ENCODE measurements at places on chromosomes 16 and 17.
A peak's percentile ranks its signal among the peaks of the same experiment; 100 is the strongest.

GRCh38 chr17:45843722-45844121, 959 bp upstream of the SPPL2C start:
- DNase-seq, result no peak

- peak; percentile 46 for DNase-seq
Measured at GRCh38 chr17:45261577-45262515, at the start of gene SPATA32. SPATA32 (minus strand) TSS chr17:45262094; CDS start chr17:45262016, 78 bp downstream.

- no peak for DNase-seq
Measured at GRCh38 chr17:290121-290521, 62.5 kb downstream of the RPH3AL start.

DNA sequence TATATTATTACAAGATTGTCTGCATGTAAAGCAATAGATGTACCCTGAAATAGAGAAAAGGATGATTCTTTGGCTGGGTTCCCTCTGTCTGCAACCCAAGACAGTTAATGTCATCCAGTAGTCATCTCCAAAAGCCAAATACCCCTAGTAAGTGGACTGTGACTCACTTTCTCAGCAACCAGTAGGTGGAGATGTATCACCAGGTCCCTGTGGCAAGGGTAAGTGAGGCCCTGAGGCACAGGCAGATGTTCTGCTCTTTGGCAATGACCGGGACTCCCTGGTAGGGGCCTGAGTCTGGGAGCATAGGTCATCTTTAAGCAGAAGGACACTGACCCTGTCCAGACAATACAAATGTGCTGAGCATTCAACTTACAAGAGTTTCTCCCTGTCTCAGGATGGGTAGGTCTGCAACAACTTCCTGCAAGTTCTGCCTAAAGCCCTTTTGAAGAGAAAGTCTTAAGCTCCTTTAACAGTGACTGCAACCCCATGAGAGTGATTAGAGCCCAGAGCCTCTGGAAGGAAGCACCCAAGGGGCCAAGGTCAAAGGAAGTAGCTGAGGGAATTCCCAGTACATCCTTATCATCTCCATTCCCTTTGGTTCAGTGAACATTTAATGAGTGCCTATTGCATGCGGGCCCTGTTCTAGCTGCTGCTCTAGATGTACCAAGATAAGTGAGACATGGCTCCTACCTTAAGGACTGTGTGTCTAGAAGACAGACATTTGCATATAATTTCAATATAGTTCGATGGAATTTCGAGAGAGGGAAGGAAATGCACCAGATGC, 31.9 kb downstream of the PMP22 start:
- DNase-seq, result no peak

- no peak for DNase-seq
Measured at GRCh38 chr16:88982286-88983084, 5.5 kb upstream of the CBFA2T3 start.

- no peak for DNase-seq
Measured at GRCh38 chr17:81967244-81967532, 6.2 kb upstream of the NOTUM start.

DNA sequence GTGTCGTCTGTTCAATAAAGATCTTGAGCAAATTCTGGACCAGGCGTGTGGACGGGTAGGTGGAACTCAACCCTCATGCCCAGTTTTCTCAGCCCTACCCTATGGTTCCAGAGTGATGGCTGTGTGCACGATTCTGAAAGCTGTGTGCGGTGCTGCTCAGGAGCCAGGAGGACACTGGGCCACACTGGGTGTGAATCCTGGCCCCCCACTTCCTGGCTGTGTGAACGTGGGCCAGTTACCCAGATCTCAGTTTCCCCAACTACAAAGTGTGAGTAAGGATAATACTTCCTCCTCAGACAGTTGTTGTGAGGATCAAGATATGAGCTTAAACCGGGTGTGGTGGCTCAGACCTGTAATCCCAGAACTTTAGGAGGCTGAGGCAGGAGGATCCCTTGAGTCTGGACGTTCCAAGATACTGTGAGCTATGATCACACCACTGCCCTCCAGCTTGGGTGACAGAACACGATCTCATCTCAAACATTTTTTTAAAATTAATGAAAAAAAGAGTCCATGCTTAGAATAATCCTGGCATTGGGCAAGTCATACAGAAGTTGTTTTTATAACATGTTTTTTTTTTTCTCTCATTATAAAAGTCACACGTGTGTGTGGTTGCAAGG, 14.7 kb upstream of the MPRIP start:
- DNase-seq, result no peak

- DNase-seq, result no peak
Measured at GRCh38 chr16:4383591-4384444, 12.2 kb downstream of the VASN start.

DNA sequence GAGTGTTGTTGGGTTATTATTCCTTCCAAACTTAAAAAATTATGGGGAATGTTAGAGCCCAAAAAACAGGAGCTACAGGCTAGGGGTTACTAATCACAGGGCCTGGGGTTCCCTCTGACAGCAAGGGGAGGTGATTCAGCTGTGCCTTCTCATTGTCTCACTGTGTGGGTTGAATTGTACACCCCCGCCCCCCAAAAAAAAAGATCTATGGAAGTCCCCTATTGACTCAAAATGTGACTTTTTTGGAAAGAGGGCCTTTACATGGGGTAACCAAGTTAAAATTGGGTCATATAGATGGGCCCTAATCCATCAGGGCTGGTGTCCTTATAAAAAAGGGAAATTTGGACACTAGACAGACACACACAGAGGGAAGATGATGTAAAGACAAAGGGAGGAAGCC, 190.2 kb downstream of the SOX9 start:
- DNase-seq, result no peak

DNA sequence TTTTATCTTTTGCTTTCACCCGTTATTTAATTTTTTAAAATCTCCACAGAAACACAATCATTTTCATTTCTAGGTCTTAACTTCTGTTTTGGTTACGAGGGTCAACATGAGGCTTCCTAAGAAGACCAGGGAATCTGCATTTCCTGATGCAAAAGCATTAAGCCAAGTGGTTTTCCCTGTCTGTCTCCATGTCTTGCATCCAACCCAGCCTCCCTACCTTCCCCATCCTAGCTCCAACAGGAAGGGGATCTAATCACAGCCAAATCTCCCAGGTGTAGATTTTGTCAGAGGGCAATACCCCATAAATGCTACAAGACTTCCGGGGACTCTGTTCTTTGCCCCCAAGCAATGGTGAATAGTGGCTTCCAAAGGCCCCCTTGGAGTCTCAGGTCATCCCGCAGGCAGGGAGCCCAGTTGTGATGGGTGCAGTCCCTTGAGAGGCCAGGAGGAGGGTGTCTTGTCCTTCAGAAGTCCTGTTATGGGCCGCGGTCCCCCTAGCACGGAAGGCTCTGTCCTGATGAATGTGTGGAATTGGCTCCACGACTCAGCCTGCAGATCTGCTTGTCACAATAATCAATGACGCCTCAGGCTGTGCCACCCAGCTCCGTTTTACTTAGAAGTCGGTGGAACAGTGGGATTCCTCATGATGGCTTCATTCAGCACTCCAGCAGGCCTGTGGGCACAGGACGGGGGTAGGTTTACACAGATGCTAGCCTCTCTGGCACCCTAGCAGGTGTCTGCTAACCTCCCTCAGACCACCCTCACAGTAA, 141.1 kb downstream of the RGS9 start:
- DNase-seq, result no peak

- DNase-seq, result no peak
Measured at GRCh38 chr16:56987692-56988091, 1.7 kb upstream of the NLRC5 start.

- DNase-seq, result no peak
Measured at GRCh38 chr17:1239210-1239609, 31.0 kb upstream of the BHLHA9 start.

GRCh38 chr17:78781893-78782304, at the start of gene CYTH1:
CYTH1 (minus strand) TSS chr17:78782273; CDS start chr17:78782223, 50 bp downstream.
- DNase-seq, result no peak

DNA sequence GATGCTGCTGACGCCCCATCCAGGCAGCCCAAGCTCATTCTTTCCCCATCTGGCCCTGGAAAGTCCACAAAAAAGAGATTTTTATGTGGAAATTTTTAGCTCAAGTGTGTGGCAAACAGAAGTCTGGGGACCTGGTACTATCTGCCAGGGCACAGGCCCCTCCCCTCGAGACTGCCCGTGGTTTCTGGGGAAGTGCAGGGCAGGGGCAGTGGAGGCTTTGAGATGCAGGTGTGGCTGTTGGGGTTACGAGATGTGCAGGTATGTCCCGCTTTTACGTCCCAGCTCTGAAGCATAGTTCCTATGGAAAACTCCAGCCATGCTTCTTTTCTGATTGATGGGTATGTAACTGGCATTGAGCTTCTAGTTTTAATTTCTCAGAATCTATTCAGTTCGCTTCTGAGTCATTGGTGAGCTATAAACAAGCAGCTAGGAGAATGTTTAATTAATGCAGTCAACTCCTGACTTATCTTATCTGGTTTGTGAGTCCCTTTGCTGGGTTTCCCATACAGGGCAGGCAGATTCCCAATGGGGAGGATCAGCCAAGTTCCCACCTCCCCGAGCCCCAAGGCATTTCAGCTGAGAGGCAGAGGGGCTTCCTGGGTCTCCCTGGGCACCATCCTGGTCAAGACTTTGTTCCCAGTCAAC, 16.2 kb downstream of the TBX4 start:
- no peak for DNase-seq

DNA sequence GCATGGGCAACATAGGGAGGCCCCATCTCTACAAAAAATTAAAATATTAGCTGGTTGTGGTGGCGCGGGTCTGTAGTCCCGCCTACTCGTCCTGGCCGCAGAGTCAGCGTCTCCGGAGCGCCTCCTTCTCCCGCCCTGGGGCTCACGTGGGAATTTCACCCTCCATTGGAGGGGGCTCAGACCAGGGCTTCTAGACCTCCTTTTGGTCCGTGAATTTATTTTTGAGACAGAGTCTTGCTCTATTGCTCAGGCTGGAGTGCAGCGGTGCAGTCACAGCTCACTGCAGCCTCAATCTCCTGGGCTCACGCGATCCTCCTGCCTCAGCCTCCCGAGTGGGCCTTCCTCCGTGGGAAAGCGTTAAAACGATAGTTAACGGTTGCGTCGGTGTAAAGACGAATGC, 394 bp upstream of the NME4 start:
- no peak for DNase-seq

Data from stimulated activated CD8-positive, alpha-beta memory T cell treated with anti-CD3 and anti-CD28 coated beads, Interleukin-2, amount 100 ng/mL, for 1 hour (primary cell).